Naive thymus-derived CD8-positive, alpha-beta T cell (primary cell): ENCODE measurements at places on chromosomes 2 and 18. TPM values are rescaled to one million over a fixed set of nuclear protein-coding genes. Genes with fewer than 3 reads are reported as not detected.

- no peak overlapping the region for H3K27ac ChIP-seq
- peaks cover 14% of the 10 kb centered on the region for H3K27me3 ChIP-seq
- no peak for DNase-seq
- no peak overlapping the region for H3K4me3 ChIP-seq
- no peaks in the 10 kb centered on the region for H3K4me1 ChIP-seq
These were observed 199.2 kb downstream of the TNS1 start for GRCh38 chr2:217803653-217803960.

GRCh38 chr2:2812117-2812516, 481.0 kb upstream of the MYT1L start:
- no peak for DNase-seq
- no peak overlapping the region for H3K27ac ChIP-seq
- no peak overlapping the region for H3K4me3 ChIP-seq
- H3K27me3 ChIP-seq, result no peaks in the 10 kb centered on the region
- H3K4me1 ChIP-seq, result no peaks in the 10 kb centered on the region

- no peak for DNase-seq
- no peak overlapping the region for H3K27ac ChIP-seq
- no peak overlapping the region for H3K4me3 ChIP-seq
- H3K36me3 ChIP-seq, result no peaks in the 10 kb centered on the region
- H3K4me1 ChIP-seq, result no peaks in the 10 kb centered on the region
These were observed 11.9 kb downstream of the TFCP2L1 start for GRCh38 chr2:121273116-121273515.

DNA sequence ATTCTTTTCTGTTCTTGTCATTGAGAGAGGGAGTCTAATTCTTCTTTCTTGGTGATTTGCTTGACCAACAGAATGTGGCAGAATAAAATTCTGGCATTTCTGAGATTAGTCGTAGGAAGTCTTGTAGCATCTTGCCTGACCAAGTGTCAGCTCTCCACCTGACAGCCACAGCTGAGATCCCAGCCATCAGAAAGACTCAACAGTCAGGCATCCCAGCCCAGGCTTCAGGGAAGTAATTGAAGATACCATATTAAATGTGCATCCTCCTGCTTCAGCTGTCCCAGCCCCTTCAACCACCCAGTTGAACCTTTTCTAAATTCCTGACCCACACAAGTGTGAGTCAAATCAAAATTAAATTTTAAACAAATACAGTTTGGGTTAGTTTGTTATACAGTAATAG, 208.3 kb downstream of the PIK3C3 start:
- H3K4me3 ChIP-seq, result no peak overlapping the region
- H3K27ac ChIP-seq, result no peak overlapping the region
- DNase-seq, result no peak
- H3K4me1 ChIP-seq, result no peaks in the 10 kb centered on the region
- H3K36me3 ChIP-seq, result no peaks in the 10 kb centered on the region
- no peaks in the 10 kb centered on the region for H3K27me3 ChIP-seq

- peak; percentile 27 for DNase-seq
- H3K4me1 ChIP-seq, result peaks cover 34% of the 10 kb centered on the region
- no peaks in the 10 kb centered on the region for H3K27me3 ChIP-seq
- peak overlapping the region; percentile 54 for H3K27ac ChIP-seq
These were observed 120.4 kb downstream of the ZNF516 start for GRCh38 chr18:76374330-76375281.

DNA sequence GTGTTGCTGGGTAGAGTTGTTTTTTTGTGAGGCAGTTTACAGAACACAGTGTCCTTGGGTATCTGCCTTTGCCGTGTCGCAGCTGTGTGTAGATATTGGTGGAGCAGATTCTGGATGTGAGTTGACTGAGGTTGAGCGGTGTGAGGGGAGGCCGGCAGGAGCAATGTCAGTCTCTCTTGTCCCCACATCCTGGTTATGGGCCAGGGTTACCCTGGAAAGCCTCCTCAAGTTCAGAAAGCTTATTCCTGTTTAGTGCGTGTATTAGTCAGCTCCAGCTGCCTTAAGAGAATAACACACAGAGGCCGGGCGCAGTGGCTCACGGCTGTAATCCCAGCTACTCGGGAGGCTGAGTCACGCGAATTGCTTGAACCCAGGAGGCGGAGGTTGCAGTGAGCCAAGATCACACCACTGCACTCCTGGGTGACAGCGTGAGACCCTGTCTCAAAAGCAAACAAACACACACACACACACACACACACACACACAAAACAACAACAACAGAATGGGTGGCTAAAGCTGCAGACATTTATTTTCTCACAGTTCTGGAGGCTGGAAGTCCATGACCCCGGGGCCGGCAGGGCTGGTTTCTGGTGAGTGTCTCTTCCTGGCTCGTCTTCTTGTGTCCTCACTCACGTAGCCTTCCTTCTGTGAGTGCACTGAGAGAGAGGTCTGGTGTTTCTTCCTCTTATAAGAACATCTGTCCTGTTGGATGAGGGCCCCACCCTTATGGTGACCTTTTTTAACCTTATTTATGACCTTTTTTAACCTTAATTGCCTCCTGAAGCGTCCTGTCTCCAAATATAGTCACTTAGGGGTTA, 5.1 kb downstream of the NCK2 start:
- no peaks in the 10 kb centered on the region for H3K36me3 ChIP-seq
- peak overlapping the region; percentile 71 for H3K4me3 ChIP-seq
- H3K4me1 ChIP-seq, result peaks cover 80% of the 10 kb centered on the region
- H3K27ac ChIP-seq, result peak overlapping the region; percentile 98

DNA sequence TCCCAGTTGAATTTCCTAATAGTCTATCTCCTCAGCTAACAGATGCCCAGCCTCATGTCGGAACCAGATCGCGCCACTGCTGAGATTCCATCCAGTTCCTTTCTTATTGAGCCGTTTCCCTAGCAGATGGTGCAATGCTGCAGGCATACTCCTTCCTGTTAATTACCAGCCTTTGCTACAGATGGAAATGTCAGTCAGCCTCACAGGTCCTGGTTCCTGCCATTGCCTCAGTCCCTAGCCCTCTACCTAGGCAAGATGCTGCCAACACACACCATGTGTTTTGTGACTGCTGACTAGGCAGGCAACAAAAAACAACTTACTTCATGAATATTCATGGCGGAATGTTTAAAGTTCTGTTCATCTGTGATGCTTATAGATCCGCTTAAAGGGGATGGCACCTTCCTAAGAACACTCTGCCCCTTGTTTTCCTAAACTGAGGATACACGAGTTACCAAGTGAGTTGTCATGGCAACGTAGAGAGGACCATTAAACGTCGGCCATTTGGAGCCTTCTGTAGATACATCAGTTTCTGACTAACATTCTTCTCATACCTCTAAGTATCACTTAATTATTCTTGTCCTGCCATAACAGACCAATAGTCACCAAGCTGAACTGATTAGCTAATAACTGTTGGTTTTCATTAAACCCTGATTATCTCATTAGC, 749.5 kb downstream of the RNF144A start:
- no peaks in the 10 kb centered on the region for H3K36me3 ChIP-seq
- no peak for DNase-seq
- peaks cover 14% of the 10 kb centered on the region for H3K4me1 ChIP-seq
- no peaks in the 10 kb centered on the region for H3K27me3 ChIP-seq
- H3K4me3 ChIP-seq, result no peak overlapping the region

GRCh38 chr18:68275616-68276015, 439.3 kb downstream of the TMX3 start:
- H3K36me3 ChIP-seq, result no peaks in the 10 kb centered on the region
- H3K27me3 ChIP-seq, result no peaks in the 10 kb centered on the region
- H3K4me3 ChIP-seq, result no peak overlapping the region

GRCh38 chr2:133235968-133236367, 332.3 kb downstream of the NCKAP5 start:
- no peak for DNase-seq
- no peak overlapping the region for H3K4me3 ChIP-seq
- no peaks in the 10 kb centered on the region for H3K36me3 ChIP-seq
- H3K4me1 ChIP-seq, result no peaks in the 10 kb centered on the region
- no peak overlapping the region for H3K27ac ChIP-seq

DNA sequence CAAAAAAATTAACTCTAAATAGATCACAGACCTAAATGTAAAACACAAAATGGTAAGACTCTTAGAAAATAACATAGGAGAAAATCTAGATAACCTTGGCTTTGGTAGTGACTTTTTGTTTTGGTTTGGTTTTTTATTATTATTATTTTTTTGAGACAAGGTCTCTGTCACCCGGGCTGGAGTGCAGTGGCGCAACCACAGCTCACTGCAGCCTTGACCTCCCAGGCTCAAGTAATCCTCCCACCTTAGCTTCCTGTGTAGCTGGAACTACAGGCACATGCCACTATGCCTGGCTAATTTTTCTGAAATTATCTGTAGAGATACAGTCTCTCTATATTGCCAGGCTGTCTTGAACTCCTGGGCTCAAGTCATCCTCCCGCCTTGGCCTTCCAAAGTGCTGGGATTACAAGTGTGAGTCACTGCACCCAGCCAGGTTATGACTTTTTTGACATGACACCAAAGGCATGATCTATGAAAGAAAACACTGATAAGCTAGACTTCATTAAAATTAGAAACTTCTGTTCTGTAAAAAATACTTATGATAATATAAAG, 88.0 kb downstream of the HNRNPLL start:
- no peak overlapping the region for H3K27ac ChIP-seq
- no peaks in the 10 kb centered on the region for H3K27me3 ChIP-seq
- H3K4me3 ChIP-seq, result no peak overlapping the region
- no peak for DNase-seq

- no peak for DNase-seq
- no peaks in the 10 kb centered on the region for H3K4me1 ChIP-seq
- H3K27ac ChIP-seq, result no peak overlapping the region
- no peak overlapping the region for H3K4me3 ChIP-seq
- H3K36me3 ChIP-seq, result no peaks in the 10 kb centered on the region
These were observed 39.3 kb upstream of the NRXN1 start for GRCh38 chr2:51071191-51071590.

DNA sequence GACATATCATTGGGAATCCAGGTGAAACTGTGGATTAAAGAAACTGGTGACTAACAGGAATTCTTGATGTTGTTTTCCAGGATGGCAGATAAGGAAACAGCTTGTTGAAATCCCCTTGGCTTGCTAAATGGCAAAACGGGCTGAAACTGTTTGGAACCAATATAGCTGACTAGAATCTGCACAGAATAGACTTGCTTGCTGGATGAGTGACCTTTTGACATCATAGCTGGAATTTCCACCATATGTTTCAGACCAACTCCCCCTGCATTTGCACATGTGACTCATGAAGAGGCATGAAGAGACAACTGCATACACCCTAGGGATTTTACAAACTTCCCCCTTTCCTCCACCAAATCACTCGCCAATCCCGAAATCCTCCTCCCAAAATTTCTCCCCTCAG, 87.7 kb upstream of the LYPD1 start:
- no peak overlapping the region for H3K27ac ChIP-seq
- H3K27me3 ChIP-seq, result peaks cover 3% of the 10 kb centered on the region
- peaks cover 4% of the 10 kb centered on the region for H3K36me3 ChIP-seq
- H3K4me3 ChIP-seq, result no peak overlapping the region
- no peaks in the 10 kb centered on the region for H3K4me1 ChIP-seq

- H3K4me1 ChIP-seq, result no peaks in the 10 kb centered on the region
- no peak for DNase-seq
- no peaks in the 10 kb centered on the region for H3K36me3 ChIP-seq
- no peaks in the 10 kb centered on the region for H3K27me3 ChIP-seq
- no peak overlapping the region for H3K4me3 ChIP-seq
These were observed 151.7 kb upstream of the KLF7 start for GRCh38 chr2:207317378-207317984.

DNA sequence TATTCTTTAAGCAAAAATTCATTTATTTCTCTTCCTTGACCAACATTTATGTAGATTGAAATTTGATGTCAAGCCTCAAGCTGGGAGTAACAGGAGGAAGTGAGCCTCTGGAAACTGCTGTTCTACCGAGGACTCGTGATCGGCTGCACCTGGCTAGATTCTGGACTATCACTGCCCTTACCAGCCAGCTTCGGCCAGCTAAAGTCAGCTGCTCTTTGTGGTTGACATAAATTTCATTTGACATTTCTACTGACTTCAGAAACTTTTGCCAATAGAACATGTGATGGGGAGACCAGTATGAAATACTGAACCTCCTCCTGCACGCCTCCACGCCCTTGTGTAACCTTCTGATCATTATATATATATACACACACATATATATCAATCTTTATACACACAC, 74.2 kb upstream of the RGPD5 start:
- H3K27me3 ChIP-seq, result peaks cover 4% of the 10 kb centered on the region
- no peak for DNase-seq
- no peak overlapping the region for H3K4me3 ChIP-seq
- H3K4me1 ChIP-seq, result no peaks in the 10 kb centered on the region
- no peaks in the 10 kb centered on the region for H3K36me3 ChIP-seq

GRCh38 chr2:229627728-229628127, 86.6 kb downstream of the DNER start:
- H3K4me1 ChIP-seq, result no peaks in the 10 kb centered on the region
- no peak for DNase-seq
- H3K27ac ChIP-seq, result no peak overlapping the region
- H3K4me3 ChIP-seq, result no peak overlapping the region

GRCh38 chr2:71609958-71610357, 156.6 kb downstream of the DYSF start:
- peaks cover 4% of the 10 kb centered on the region for H3K4me1 ChIP-seq
- peaks cover 32% of the 10 kb centered on the region for H3K27me3 ChIP-seq
- H3K27ac ChIP-seq, result no peak overlapping the region
- H3K36me3 ChIP-seq, result no peaks in the 10 kb centered on the region
- H3K4me3 ChIP-seq, result no peak overlapping the region

CXCR4 gene
- total RNA-seq, result 366 TPM

ACVR1C gene
- 3.3 TPM for total RNA-seq

SESTD1 gene
- total RNA-seq, result 5.3 TPM

BOK gene
- total RNA-seq, result not detected

ARHGEF4 gene
- 10.2 TPM for total RNA-seq

SPHKAP gene
- not detected for total RNA-seq

CPLX4 gene
- not detected for total RNA-seq

EFR3B gene
- total RNA-seq, result 0.05 TPM
